ENCODE measurements at places on chromosomes 6 and 20. TPM values are rescaled to one million over a fixed set of nuclear protein-coding genes. Genes with fewer than 3 reads are reported as not detected.

Gene TCF15
- 0.30 TPM for total RNA-seq

Gene PRR18
- total RNA-seq = 0.33 TPM

DNA sequence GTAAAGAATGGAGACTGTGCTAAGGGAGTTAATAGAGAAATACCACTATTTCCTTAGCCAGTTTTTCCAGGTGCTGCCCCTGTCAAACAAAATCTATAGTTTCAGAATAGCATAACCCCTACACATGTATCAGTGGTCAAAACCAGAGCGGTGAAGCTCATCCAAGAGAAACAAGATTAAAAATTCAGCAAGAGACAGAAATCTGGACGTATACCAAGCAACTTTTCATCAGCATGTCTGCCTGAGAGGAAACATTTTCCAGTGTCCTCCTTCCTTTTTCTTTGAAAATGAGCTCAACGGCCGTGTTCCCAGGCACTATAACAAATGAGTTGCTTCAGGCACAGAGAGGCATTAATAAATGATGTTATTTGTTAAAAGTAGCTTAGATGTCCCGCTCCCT lies 416.5 kb downstream of the BCKDHB start:
- H3K4me1 ChIP-seq = peaks cover 3% of the 10 kb centered on the region
- no peak for DNase-seq

- H3K27me3 ChIP-seq = no peaks in the 10 kb centered on the region
- H3K4me1 ChIP-seq = peaks cover 8% of the 10 kb centered on the region
- DNase-seq = peak; percentile 69
- H3K4me3 ChIP-seq = peak overlapping the region; percentile 93
Measured at GRCh38 chr6:137866200-137866913, 702 bp upstream of the TNFAIP3 start.

DNA sequence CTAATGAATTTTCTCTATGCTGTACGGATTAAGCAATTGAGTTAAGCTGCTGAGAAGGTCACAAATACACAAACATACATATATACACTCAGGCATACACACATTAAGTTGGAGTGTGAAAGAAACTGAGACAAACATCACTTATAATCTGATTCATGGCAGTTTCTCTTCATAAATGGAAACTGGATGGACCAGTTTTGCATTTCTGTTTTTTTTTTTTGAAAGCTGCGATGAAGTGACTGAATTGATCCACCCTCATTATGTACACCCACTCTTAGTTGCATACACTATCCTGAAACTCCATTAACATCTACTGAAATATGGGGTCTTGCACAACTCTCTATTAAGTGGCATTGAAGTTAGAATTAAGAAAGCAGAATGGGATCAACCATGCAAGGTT lies 32.9 kb upstream of the TENT5A start:
- peaks cover 2% of the 10 kb centered on the region for H3K4me1 ChIP-seq
- DNase-seq = no peak
- H3K27ac ChIP-seq = no peak overlapping the region
- no peaks in the 10 kb centered on the region for H3K36me3 ChIP-seq
- no peak overlapping the region for H3K4me3 ChIP-seq
- no peaks in the 10 kb centered on the region for H3K27me3 ChIP-seq

Gene PNLDC1
- not detected for total RNA-seq

Gene MKKS
- 9.5 TPM for total RNA-seq

DNA sequence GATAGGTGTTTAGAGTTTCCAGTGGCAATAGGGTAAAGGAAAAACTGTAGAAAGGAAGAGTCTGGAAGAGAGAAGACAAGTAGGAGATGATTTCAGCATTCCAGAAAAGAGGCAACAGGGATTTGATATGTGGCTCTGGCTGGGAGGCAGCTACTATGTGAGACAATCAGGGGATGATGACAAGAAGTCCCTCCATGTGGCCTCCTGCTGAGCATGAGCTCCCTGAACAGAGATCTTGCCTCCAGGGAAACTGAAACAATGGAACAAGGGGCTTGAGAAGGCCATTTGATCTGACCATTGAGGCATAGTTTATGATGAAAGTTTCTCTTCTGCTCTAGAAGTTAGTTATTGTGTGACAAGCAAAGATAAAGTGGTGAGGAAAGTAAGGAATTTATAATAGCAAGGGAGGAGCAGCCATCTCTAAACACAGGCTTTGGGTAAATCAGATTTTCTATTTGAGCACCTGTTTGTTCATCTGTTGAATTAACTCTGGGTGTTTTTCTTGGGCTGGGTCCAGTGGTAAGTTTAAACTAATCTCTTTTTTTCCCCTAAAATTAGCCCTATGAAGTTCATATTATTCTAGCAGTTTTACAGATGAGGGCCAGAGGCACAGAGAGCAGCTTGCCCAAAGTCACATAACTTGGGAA lies 3.0 kb upstream of the GPX5 start:
- no peak for DNase-seq
- H3K36me3 ChIP-seq = no peaks in the 10 kb centered on the region
- no peak overlapping the region for H3K4me3 ChIP-seq

GRCh38 chr20:59040667-59041066 lies 1.9 kb downstream of the PRELID3B start:
- H3K27ac ChIP-seq = no peak overlapping the region
- no peak overlapping the region for H3K4me3 ChIP-seq
- no peaks in the 10 kb centered on the region for H3K27me3 ChIP-seq
- DNase-seq = no peak
- no peaks in the 10 kb centered on the region for H3K36me3 ChIP-seq

GRCh38 chr6:3850451-3851203 lies 1.5 kb downstream of the FAM50B start:
- H3K27me3 ChIP-seq = no peaks in the 10 kb centered on the region
- no peak overlapping the region for H3K27ac ChIP-seq
- peak; percentile 34 for DNase-seq
- peaks cover 6% of the 10 kb centered on the region for H3K4me1 ChIP-seq
- no peaks in the 10 kb centered on the region for H3K36me3 ChIP-seq

Gene CTAGE9
- not detected for total RNA-seq

- H3K4me1 ChIP-seq = no peaks in the 10 kb centered on the region
- no peaks in the 10 kb centered on the region for H3K36me3 ChIP-seq
- no peaks in the 10 kb centered on the region for H3K27me3 ChIP-seq
Measured at GRCh38 chr20:54587408-54587807, 112.0 kb downstream of the DOK5 start.

Gene EPHA7
- 3.0 TPM for total RNA-seq

GRCh38 chr6:14079433-14079832 lies 38.1 kb upstream of the CD83 start:
- no peaks in the 10 kb centered on the region for H3K27me3 ChIP-seq
- H3K4me1 ChIP-seq = no peaks in the 10 kb centered on the region
- H3K36me3 ChIP-seq = no peaks in the 10 kb centered on the region
- no peak overlapping the region for H3K4me3 ChIP-seq
- H3K27ac ChIP-seq = no peak overlapping the region
- no peak for DNase-seq

Gene CASS4
- total RNA-seq = 6.9 TPM

Gene PTK6
- 0.12 TPM for total RNA-seq

Gene LAMA4
- 60.6 TPM for total RNA-seq

- H3K4me3 ChIP-seq = no peak overlapping the region
- peaks cover 28% of the 10 kb centered on the region for H3K4me1 ChIP-seq
- peak overlapping the region; percentile 50 for H3K27ac ChIP-seq
- peak; percentile 84 for DNase-seq
- H3K36me3 ChIP-seq = no peaks in the 10 kb centered on the region
Measured at GRCh38 chr20:44601801-44602204, 19.4 kb downstream of the PKIG start.

Gene ZBTB24
- 7.0 TPM for total RNA-seq

Gene SYNDIG1
- not detected for total RNA-seq

- H3K27me3 ChIP-seq = no peaks in the 10 kb centered on the region
- no peaks in the 10 kb centered on the region for H3K4me1 ChIP-seq
- H3K27ac ChIP-seq = no peak overlapping the region
- H3K36me3 ChIP-seq = no peaks in the 10 kb centered on the region
Measured at GRCh38 chr20:23195636-23196035, 109.5 kb upstream of the CD93 start.

GRCh38 chr6:156647991-156648390 lies 129.2 kb upstream of the ARID1B start:
- DNase-seq = no peak
- H3K4me1 ChIP-seq = no peaks in the 10 kb centered on the region
- H3K27me3 ChIP-seq = no peaks in the 10 kb centered on the region
- no peak overlapping the region for H3K27ac ChIP-seq

- no peak for DNase-seq
- no peaks in the 10 kb centered on the region for H3K4me1 ChIP-seq
- no peak overlapping the region for H3K4me3 ChIP-seq
- H3K27ac ChIP-seq = no peak overlapping the region
- no peaks in the 10 kb centered on the region for H3K36me3 ChIP-seq
Measured at GRCh38 chr20:10897336-10897735, 223.5 kb upstream of the JAG1 start.

Gene LRRN4
- total RNA-seq = 0.27 TPM

- no peak for DNase-seq
- no peaks in the 10 kb centered on the region for H3K36me3 ChIP-seq
- no peak overlapping the region for H3K4me3 ChIP-seq
- H3K27ac ChIP-seq = no peak overlapping the region
- H3K27me3 ChIP-seq = no peaks in the 10 kb centered on the region
- no peaks in the 10 kb centered on the region for H3K4me1 ChIP-seq
Measured at GRCh38 chr20:8330785-8331695, 199.0 kb downstream of the PLCB1 start.

GRCh38 chr6:37524025-37524969 lies 24.6 kb upstream of the CCDC167 start:
- DNase-seq = no peak
- no peaks in the 10 kb centered on the region for H3K36me3 ChIP-seq
- H3K4me1 ChIP-seq = no peaks in the 10 kb centered on the region
- H3K4me3 ChIP-seq = no peak overlapping the region
- no peak overlapping the region for H3K27ac ChIP-seq

- H3K4me3 ChIP-seq = no peak overlapping the region
- H3K27me3 ChIP-seq = no peaks in the 10 kb centered on the region
- H3K27ac ChIP-seq = no peak overlapping the region
- no peaks in the 10 kb centered on the region for H3K36me3 ChIP-seq
Measured at GRCh38 chr20:54295686-54296085, 87.8 kb downstream of the PFDN4 start.

Gene HLA-DQA2
- total RNA-seq = 1.5 TPM

DNA sequence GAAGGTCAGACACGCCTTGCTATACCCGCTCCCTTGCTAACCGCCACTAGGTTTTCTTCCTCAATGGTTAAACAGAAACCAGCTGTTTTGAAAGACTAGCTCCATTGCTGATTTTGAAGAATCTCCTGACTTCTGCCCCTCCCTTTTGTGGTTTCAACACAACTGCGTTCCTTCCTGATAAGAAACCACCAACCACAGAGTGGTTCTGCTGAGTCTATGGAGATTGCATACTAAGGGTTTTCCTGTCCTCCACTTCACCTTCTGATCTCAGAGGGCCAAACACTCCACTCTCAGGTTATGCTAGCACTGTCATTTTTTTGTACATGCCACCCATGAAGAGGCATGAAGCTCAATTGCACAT lies 207.9 kb downstream of the MYLK4 start:
- no peak for DNase-seq
- H3K27ac ChIP-seq = no peak overlapping the region
- H3K36me3 ChIP-seq = no peaks in the 10 kb centered on the region
- no peaks in the 10 kb centered on the region for H3K27me3 ChIP-seq
- no peaks in the 10 kb centered on the region for H3K4me1 ChIP-seq

- no peak for DNase-seq
- H3K4me1 ChIP-seq = no peaks in the 10 kb centered on the region
- no peak overlapping the region for H3K4me3 ChIP-seq
- no peak overlapping the region for H3K27ac ChIP-seq
Measured at GRCh38 chr20:25457886-25458680, 50.6 kb downstream of the GINS1 start.

Gene CYP39A1
- total RNA-seq = 9.3 TPM

Gene MBOAT1
- total RNA-seq = 15.6 TPM

DNA sequence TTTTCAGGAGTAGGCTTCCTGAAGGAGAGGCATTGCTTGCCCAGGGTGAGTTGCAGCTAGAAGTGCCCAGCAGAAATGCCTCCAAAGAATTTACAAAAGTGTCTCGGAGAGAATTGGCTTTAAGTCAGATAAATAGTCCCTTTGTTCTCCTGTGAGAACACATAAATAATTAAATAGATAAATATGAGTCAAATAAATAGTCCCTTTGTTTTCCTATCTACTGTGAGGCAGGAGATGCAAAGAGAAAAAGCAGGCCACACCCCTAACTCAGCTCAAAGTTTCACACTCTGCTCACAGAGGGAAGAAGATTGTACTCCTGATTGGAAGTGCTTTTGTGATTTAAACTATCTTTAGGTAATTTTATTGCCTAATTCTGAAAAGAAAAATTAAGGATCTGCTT lies 180.7 kb upstream of the PRSS16 start:
- H3K27me3 ChIP-seq = no peaks in the 10 kb centered on the region
- DNase-seq = no peak
- no peak overlapping the region for H3K27ac ChIP-seq
- no peaks in the 10 kb centered on the region for H3K4me1 ChIP-seq

GRCh38 chr6:15403094-15403755 lies 157.4 kb downstream of the JARID2 start:
- H3K36me3 ChIP-seq = no peaks in the 10 kb centered on the region
- H3K27me3 ChIP-seq = no peaks in the 10 kb centered on the region
- peaks cover 8% of the 10 kb centered on the region for H3K4me1 ChIP-seq
- DNase-seq = no peak

- no peak overlapping the region for H3K27ac ChIP-seq
- no peak for DNase-seq
- no peaks in the 10 kb centered on the region for H3K36me3 ChIP-seq
- H3K4me1 ChIP-seq = peaks cover 5% of the 10 kb centered on the region
- H3K27me3 ChIP-seq = no peaks in the 10 kb centered on the region
Measured at GRCh38 chr6:34585512-34586061, 29.5 kb upstream of the SPDEF start.

Gene ADTRP
- total RNA-seq = not detected

DNA sequence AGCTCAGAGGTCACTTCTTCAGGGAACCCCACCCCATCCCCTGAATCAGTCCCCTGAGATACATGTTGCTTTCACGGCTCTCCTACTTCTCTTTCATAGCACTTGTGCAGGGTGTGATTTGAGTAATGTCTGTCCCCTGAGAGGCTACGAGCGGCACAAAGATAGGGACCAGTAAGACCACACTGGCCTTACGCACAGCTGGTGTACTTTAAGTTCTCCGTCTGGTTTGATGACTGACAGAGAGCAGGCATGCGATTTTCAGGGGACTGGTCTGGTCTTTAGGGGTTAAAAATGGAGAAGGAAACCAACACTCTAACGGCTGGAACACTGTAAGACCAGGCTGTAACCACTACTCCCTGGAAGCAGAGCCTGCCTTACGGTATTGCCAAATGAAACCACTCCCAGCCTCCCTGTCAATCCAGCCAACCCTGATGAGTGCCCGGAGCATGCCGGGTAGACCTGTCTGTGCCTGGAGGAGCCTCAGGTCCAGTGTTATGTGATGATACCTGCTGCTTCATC lies 47.1 kb downstream of the ELMO2 start:
- no peak overlapping the region for H3K4me3 ChIP-seq
- no peak for DNase-seq
- no peaks in the 10 kb centered on the region for H3K27me3 ChIP-seq

Gene CYP21A2
- 7.5 TPM for total RNA-seq

GRCh38 chr20:2460752-2461424 lies 9.7 kb downstream of the SNRPB start:
- H3K4me3 ChIP-seq = no peak overlapping the region
- no peak for DNase-seq
- H3K27me3 ChIP-seq = no peaks in the 10 kb centered on the region
- H3K4me1 ChIP-seq = no peaks in the 10 kb centered on the region
- H3K36me3 ChIP-seq = no peaks in the 10 kb centered on the region

- no peaks in the 10 kb centered on the region for H3K4me1 ChIP-seq
- no peaks in the 10 kb centered on the region for H3K27me3 ChIP-seq
- no peak overlapping the region for H3K4me3 ChIP-seq
Measured at GRCh38 chr6:39416026-39416425, 93.5 kb upstream of the KCNK16 start.

Measured in ovary (tissue), 10 donors.